ENCODE measurements at places on chromosomes 2 and 18.

DNA sequence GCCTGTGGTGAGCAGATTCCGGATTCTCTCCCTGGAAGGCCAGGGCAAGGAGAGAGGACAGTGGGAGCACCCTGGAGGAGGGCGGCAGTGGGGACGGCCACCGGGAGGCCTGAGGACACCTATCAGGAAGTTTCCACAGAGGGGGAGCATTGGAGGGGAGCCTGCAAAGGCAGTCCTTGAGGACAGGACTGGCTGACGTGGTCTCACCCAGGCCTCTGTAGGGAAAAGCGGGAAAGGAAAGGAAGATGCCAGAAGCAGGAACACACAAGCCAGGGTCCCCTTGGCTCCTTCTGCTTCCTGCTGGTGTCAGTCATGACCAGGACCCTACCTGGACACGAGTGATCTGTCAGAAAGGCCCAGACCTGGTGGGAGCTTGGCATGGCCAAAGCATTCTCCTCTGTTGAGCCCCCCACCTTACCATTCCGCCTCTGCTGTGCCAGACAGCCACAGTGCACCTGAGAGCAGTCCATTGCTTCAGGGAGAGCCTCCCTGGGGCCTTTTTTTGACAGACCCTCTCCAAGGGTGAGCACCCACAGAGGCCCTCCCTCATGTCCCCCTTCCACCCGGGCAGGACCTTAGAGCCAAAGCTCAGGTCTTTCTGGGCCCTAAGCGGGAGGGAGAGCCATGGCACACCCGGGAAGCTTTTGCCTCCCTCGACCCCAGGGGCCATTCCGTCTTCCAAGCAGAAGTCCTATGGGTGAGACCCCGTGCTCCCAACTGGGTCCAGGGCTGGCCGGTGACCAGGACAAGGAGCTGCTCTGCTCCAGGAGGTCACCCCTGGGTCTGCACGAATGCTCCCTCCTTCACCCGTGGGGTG lies 333.1 kb downstream of the DYSF start:
- DNase-seq, result no peak

DNA sequence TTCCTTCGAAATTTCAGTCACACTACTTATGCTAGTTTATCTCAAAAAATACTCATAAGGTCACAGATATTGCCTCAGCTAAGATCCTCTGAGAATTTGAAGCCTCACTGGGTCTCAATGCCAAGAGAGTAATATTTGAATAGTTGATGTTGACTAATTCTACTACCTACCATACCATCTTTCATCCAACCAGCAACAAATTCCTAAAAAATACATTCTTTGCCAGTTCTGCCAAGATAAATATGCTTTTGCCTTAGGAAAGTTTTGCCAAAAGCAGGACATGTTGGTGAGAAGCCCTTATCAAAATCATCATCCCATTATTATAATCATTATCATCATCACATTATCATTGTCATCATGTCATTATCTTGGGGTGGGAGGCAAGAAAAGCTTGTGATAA lies 544.6 kb upstream of the ZEB2 start:
- no peak for DNase-seq

DNA sequence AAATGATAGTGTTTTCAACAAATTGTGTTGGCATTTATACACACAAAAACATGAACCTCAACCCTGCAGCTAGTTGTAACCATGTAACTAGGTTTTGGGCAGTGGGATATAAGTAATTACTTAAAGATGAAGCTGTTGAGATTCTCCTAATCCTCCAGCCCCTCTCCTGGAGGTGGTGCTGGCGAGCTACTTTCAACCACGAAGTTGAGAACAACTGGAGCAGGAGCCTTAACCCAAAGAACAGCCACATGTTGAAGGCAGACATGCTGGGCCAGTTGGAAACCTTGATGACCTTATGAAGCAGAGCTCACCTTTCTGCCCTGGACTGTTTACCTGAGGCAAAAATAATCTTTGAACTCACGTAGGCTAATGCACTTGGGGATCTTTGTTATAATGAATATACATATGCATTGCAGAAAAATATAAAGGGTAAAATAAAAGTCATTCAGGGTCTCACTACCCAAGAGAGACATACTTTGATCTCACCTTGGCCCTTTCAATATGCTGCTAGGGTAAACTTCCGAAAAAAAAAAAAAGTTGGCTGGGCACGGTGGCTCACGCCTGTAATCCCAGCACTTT lies 89.6 kb upstream of the NPAS2 start:
- no peak for DNase-seq

DNA sequence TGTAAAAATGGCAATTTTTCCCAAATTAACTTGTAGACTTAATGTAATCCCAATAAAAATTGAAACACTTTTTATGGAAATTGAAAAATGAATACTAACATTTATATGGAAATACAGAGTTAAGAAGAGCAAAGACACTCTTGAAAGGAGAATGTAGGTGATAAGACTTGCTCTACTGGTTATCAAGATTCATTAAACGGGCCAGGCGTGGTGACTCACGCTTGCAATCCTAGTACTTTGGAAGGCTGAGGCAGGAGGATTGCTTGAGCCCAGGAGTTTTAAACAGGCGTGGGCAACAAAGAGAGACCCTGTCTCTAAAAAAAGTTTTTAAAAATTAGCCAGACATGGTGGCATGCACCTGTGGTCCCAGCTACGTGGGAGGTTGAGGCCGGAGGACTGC lies 29.5 kb upstream of the ZNF396 start:
- DNase-seq, result no peak

DNA sequence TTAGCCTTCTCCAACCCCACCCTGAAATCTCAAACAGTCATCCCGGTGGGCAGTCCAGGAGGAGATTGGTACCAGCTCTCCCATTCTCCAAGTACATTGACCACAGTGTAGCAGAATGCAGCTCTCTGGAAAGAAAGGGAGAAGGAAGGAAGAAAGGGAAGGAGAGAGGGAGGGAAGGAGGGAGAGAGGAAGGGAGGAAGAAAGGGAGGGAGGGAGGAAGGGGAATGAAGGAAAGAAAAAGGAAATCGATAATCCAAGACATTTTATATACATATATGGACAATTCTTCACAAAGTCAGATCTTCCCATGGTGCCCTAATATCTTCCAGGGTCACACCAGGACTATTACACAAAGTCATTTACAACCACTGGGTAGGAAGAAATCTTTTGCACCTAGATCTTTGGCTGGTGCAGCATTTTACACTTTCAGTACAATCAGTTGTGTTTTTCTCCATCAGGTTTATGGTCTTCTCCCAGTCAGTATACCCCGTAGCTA lies 58.8 kb downstream of the ARHGEF33 start:
- DNase-seq, result no peak

DNA sequence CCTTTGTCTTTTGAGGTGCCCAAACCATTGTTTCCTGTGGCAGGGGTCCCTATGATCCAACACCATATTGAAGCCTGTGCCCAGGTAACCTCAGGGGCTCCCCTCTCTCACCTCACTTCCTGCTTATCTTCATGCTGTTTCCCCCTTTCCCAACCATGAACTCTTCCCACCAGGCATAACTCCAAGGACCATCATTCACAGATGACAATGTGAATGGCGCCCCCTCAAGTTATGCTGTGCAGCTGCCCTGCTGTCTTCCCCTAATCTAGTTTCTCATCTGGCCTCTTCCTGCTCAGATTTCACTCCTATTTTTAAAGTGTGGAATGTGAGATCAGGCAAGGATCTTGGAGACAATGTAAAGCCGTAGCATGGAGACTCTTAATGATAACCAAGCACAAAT lies 1.4 kb downstream of the GMPPA start:
- no peak for DNase-seq

DNA sequence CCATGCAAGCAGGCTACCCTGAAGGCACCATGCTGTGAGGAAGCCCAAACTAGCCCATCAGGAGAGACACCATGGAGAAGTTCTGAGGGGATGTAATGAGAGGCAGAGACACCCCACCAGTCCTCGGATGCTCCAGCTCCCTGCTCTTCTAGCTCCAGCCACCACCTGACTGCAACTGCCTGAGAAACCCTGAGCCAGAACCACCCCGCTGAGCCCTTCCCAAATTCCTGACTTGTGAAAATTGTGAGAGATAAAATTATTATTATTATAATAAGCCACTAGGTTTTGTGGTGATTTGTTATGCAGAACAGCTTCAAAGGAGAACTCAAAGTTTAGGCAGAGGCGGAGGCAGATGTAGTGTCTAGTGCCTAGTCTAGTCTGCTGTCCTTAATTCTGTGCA lies 67.1 kb upstream of the HK2 start:
- no peak for DNase-seq

- DNase-seq, result no peak
These were observed 705 bp upstream of the TEX261 start for GRCh38 chr2:70995426-70995729.

- DNase-seq, result no peak
These were observed 82.3 kb downstream of the STPG4 start for GRCh38 chr2:47072728-47073191.

DNA sequence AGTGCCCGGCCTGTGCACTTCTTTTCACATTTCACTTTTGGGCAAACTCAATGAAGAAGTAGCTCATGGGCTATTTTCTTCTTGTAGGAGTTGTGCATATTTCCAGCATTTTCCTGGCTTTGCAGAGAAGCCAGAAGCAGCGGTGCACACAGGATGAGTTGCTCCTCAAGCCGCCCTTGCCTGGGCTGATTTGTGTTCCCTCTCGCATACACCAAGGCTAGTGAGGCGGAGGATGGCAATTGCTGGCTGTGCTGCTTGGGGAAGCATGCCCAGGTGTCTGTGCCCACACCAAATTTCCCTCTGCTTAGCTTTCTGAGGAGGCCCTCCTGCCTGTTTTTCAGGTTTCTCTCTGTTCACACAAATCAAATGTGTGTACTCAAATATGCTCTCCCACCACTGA lies 85.4 kb upstream of the TMEM200C start:
- no peak for DNase-seq

DNA sequence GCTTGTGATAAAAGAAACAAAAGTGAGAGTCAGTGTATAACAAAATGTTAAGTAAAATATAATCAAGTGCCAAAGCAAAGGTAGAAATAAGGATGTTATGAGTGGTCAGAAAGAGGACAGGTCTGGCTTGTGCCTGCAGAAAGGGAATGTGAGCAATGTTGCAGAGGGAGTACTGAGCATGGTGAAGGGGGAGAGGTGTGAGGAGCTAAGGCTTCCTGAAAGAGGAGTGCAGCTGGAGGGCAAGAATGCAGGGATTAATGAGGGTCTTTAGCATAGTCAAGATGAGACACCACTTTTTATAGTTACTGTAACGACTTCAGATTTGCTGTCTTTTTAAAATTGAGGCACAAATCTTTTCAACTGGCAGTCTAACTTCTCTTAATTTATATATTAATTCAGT lies 22.0 kb upstream of the FIGN start:
- DNase-seq, result no peak

- no peak for DNase-seq
These were observed 143.5 kb downstream of the ACKR3 start for GRCh38 chr2:236712961-236713673.

DNA sequence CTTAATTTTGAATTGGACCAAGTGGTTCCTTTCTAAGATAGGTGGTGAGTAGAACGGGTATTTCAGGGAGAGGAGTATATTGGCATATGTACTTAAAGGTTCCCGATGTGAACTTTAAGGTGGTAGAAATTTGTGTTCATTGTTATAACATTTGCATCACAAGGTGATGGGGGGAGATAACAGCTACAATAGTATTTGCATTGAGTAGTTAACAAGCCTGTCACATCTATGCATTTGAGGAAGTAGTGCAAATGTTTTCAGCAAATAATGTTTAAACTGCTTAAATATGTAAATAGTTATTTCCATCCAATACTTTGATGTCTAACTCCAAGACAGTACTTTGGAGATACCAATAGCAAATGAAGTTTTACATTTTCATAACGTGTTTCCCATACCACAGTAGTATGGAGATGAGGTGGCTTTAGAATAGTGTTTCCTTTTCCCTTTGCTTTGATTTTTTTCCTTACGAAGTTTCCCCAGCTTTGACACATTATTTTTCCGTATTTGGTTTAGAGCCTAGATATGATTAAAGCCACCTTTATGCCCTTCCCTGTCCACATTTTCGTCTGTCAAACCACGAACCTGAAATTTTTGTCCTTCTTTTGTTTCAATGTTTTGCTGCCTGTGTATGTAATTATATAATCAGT lies 46.6 kb downstream of the VAPA start:
- no peak for DNase-seq

DNA sequence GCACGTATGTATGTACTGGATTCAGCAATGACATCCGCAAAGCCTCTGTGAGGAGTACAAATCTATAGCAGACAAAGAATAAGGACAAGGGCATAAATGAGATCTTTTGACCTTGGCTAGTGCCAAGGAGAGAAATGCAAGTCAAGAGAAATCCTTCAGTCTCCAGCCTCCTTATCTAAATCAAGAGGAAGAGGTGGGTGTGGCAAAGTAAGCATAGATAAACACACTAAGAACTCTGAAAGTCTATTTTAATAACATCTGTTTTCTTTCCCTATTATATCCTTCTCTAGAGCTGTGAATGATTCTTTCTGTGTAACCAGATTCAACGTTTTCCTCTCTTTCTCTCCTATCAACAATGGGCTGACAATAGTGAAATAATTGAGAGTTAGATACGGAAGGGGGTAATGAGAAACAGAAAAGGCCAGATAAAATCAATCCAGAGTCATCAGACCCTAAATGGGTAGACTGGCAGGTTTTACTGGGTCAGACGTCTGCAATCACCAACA lies 118.5 kb upstream of the ZFP36L2 start:
- no peak for DNase-seq

DNA sequence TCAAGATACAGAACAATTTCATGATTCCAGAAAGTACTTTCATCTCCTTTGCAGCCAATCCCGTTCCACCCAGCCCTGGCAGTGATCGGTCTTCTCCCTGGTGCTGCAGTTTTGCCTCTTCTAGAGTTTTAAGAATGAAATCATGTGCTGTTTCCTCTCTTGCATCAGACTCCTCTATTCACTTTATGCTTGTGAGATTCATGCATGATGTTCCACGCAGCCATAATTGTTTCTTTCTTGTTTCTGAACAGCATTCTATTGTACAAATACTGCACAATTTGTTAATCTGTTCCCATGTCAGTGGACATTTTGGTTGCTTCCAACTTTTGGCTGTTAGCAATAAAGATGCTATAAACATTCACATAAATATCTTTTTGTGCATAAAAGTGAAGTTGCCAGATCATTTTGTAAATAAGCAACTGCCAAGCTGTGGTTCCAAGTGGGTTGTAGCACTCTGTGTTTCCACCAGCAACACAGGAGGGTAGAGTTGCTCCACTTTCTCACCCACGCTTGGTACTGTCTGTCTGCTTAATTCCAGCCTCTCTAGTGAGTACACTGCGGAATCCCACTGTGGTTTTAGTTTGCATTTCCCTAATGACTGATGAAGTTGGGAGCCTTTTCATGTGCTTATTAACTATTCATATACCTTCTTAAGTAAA lies 104.5 kb downstream of the TWIST2 start:
- DNase-seq, result no peak

DNA sequence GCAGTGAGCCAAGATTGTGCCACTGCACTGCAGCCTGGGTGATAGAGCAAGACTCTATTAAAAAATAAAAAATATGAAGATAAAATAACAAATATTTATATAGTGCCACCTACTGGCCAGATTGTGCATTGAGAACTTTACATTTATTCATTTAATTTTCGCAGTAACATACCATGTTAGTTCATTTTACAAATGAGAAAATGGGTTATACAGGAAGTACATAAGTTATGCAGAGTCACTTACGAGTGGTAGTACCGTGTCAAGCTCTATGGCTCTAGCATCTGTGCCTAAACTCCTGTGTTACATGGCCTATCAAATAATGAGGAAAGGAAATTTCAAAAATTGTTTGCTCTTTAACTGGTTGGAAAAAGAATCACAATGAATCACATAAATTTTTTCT lies 27.9 kb downstream of the RIF1 start:
- DNase-seq, result no peak
